8988T (cell line): ENCODE measurements at places on chromosomes 2 and 18.

DNA sequence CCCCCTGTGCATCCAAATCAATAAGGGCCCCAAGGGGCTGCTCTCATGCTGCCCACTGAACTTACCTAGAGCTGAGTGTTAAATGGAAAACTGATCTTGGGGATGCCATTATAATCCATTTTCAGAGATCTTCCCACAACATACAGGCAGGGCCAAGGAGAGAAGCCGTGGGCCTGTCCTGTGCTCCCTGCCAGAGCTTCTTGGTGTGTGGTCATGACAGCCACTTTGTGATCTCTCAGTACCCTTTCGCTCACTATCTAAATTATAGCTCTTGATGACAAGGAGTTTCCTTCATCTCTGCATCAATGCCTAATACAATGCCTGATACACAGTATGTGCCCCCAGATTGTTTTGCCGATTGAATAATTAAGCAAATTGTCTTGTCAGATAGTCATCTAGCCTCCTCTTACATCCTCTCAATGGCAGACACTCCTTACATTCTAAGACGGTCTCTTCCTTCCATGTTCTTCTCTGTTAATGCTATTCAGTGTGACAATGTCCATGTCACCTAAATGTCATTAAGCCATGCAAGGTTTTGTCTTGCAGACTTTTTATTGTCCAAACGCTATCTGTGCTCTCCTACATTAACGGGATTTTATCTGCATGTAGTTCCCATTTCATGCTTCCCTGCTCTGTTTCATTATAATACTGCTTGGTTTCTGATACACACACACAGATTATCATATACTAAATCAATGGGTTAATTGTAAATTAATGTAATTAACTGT, 5.9 kb downstream of the CSRNP3 start:
- no peak for DNase-seq

- DNase-seq, result no peak
Observed at GRCh38 chr2:18976168-18976961, 382.1 kb downstream of the OSR1 start.

- no peak for DNase-seq
Observed at GRCh38 chr18:45449418-45450227, 165.7 kb upstream of the SLC14A2 start.

DNA sequence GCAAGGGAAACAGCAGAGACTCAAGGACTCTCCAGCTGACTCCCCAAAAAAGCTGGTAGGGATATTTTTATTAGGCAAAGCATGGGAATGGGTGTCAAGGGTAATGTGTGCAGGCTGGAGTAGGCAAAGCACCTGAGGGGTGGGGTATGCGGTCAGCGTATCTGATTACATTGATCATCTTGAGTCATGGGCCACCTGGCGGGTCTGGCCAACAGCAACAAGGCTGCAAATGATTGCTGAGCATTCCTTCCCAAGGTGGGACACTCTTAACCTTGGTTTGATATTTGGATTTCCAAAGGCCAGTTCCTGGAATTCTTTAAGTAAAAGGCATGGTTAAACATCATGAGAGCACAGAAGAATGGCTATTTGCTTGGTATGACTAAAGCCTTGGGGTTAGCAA, 32.6 kb upstream of the CCBE1 start:
- no peak for DNase-seq

- no peak for DNase-seq
Observed at GRCh38 chr18:41532344-41533086, 422.5 kb upstream of the PIK3C3 start.

GRCh38 chr2:74009577-74009976, 24.9 kb downstream of the TET3 start:
- no peak for DNase-seq

DNA sequence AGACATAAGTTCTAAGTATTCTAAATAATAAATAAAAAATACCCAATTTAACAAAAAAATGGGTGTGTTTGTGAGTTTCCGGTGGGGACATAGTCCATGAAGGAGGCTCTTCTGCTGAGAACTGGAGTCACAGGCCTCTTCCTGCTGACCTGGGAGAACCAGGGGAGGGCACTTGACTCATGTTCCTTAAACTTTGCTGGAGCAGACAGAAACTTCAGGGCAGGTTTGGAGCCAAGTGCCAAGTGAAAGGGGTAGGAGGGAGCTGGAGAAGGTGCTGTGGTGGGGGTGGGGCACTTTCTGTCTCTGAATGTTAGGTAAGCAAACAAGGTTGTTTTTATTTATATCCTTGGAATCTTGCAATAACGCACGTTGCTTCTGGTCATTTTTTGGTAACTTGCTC, 78.8 kb upstream of the TTN start:
- no peak for DNase-seq

- no peak for DNase-seq
Observed at GRCh38 chr2:73110168-73111072, 2.3 kb downstream of the RAB11FIP5 start.

GRCh38 chr2:106356291-106356690, 111.9 kb downstream of the RGPD3 start:
- no peak for DNase-seq
